ENCODE measurements at places on chromosomes 7 and 10. TPM values are rescaled to one million over a fixed set of nuclear protein-coding genes. Genes with fewer than 3 reads are reported as not detected.

DNA sequence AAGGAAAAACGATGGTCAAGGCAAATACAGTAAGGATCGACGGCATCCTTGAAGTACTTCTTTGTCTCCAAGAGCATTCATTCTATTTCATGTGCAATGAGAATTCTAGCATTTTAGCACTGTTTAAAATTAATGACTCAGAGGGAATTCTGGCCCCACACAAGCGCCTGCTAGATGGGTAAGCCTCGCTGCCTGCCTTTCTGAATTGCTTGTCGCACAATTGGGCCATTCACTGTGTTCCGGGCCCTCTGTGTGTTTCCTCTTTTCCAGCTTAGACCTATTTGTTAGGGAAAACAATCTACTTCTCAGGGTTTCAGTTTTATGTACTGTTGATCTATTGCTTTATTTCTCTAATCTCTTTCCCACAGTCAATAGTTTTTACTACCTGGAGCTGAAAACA, 204.7 kb upstream of the ZNF32 start:
- DNase-seq, result no peak

DNA sequence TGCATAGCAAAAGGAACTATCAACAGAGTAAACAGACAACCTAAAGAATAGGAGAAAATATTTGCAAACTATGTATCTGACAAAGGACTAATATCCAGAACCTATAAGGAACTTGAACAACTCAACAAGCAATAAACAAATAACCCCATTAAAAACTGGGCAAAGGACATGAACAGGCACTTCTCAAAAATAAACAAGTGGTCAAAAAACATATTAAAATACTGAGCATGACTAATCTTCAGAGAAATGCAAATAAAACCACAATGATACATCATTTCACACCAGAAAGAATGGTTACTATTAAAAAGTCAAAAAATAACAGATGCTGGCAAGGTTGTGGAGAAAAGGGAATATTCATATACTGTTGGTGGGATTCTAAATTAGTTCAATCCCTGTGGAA, 17.1 kb downstream of the MAGI2 start:
- DNase-seq, result no peak

DNA sequence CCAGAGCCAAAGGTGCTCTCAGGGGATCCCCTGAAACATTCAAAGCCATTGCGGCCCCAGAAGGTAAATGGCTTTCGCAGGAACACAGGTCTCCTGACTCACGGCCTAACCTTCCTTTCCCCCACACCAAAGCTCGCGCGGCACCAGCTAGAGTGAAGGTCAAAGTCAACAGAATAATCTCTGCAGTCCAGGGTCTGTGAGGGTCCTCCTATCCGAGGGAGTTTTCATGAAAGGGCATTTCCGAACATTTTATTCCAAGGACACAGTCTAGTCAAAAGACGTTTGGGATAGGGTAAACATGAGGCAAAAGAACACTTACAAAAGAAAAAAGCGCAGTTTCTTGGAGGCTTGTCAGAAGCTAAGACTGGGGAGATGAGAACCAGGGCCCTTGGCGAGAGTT, 559 bp upstream of the STEAP2 start:
- no peak for DNase-seq

DNA sequence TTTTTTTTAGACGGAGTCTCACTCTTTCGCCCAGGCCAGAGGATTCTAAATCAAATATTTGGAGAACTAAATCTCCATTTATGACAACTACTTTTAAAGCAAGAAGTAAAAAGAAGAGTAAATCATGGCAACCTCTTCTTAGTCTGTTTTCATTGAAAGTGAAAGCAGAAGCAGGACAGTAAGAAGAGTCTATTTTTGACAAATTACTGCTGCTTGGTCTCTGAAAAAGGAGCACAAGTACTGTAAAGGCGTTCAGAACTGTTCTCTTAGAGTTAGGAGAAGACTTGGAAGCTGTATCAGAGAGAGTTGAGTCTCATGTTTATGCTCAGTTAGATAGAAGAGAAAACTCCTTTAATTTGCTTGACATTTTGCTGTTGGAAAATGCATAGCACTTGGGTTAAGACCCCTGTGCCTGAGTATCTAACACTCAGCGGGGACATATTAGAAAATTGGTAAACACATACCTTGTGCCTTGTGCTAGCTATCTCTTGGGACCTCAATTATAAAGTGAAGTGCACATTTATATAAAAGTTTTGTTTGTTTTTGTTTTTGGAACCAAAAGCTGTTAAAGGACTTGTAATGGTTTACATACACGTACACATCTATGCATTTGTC, 433.0 kb downstream of the ANKRD7 start:
- DNase-seq, result no peak

GRCh38 chr7:116164552-116165306, 45.6 kb upstream of the TES start:
- DNase-seq, result no peak

DNA sequence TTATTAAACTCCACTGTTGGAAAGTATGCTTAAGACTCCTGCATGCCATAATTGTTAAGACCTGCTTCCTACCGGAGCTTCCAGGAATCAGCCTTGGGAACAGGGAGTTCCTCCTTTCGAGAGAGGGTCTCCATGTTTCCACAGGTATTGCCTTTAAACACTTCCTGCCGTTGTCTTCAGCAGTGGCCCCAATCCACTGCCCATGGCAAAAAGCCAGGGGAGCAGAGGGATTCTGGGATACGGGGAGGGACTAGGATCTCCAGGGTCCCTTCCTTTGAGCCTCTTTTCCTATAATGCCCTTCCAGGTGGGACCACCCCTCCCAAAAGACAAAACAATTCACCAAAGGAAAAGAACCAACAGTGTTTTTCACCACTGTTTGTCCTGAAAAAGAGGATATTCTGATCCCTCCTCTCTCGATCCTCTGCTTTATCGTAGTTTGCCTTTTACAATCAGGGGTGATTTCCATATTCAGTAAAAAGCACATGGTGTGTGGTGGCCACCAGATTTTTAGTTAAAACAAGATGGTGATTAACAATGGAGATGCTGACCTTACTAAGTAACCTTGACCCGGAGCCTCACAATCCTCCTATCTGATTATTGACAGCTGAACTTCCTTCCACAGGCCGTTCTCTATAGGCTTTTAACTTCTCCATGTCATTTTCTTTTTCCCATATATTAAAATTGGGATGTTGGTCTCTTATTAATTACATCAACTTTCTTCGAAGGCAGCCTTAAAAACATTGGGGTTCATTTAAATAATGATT, 36.0 kb downstream of the LRRC72 start:
- DNase-seq, result no peak

DNA sequence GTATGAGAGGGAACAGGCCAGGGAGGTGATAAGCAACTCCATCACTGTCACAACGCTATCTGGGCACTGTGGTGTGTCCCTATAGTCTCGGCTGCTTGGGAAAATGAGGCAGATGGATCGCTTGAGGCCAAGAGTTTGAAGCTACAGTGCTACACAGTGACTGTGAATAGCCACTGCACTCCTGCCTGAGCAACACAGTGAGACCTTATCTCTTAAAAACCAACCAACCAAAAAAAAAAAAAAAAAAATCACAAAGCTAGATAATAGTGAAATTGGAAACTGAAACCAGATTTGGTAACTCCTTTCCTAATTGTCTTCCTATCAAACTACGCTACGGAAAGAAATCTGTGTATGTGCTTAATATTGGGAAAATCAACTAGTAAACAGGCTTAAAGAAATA, 14.1 kb downstream of the MICU1 start:
- DNase-seq, result no peak

The ZNF25 gene
- 10.4 TPM for polyA plus RNA-seq

The PAX4 gene
- polyA plus RNA-seq, result 0.11 TPM

DNA sequence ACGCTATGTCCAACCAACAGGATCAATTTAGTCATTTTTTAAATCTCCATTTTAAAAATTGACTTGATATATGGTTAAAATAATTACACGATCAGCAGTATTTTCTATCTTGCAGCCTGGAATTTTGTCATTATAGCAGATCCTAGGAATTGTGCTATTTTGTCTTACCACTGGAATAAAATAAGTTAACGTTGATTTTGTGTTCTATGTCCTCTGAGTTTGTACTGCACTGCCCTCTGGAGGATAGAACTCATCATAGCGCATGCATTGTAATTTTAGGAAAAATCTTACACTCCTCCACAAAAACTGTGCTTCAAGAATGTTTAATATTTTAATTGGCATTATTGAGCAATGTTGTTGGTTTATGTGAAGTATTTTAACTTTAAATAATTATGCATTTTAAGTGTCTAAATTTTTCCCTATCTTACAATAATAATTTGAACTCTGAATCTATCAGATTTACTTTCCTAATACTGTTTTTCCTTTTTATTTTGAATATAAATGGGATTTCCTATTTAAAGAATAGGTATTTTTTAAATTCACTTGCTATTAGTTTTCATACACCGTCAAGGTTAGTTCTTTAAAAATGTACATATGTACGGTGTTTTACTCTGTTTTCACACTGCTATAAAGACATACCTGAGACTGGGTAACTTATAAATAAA, 220.1 kb downstream of the PPP1R3A start:
- DNase-seq, result no peak

GRCh38 chr10:84232376-84232775, 7.0 kb upstream of the LRIT2 start:
- DNase-seq, result no peak

The TMEM229A gene
- 0.02 TPM for polyA plus RNA-seq

DNA sequence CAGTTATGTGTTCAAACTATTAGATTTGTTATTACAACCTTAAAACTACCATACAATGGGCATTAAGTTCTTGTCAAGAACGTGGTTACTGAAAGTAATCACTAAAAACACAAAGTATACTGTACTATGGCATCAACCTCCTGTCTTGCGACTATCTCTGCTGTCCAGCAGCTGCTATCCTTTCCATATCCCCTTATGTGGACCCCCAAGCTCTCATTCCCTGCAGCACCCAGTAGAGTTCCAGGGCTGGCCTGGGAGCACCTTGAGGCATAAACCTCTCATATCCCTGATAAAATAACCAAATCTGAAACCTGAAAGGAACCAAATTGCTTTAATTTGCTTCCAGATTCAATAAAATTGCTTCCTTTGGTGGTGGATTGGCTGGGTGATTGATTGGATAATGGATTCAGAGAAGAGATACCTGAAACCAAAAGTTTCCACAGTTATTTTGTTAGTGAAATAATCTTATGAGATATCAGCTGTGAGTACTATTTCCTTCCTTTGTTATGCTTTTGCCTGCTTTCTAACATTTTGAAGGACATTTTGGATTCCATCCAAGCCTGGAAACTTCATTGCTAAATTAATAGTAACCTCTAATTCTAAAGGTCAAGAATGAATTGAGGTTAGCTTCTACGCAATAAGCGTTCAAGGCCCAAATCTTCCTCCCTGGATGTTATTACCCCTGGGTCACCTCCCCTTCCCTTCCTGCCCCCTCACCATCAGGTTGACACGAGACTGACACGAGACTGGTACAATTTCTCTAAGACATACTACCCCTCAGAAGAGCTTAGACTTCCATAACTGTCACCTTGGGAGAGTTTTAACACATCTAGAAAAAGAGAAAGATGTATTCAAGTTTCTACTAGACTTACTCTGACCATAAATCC, 48.8 kb downstream of the RELN start:
- no peak for DNase-seq

GRCh38 chr7:135950972-135951371, 26.2 kb downstream of the MTPN start:
- DNase-seq, result no peak
